ENCODE measurements at places on chromosomes 6 and 20.

DNA sequence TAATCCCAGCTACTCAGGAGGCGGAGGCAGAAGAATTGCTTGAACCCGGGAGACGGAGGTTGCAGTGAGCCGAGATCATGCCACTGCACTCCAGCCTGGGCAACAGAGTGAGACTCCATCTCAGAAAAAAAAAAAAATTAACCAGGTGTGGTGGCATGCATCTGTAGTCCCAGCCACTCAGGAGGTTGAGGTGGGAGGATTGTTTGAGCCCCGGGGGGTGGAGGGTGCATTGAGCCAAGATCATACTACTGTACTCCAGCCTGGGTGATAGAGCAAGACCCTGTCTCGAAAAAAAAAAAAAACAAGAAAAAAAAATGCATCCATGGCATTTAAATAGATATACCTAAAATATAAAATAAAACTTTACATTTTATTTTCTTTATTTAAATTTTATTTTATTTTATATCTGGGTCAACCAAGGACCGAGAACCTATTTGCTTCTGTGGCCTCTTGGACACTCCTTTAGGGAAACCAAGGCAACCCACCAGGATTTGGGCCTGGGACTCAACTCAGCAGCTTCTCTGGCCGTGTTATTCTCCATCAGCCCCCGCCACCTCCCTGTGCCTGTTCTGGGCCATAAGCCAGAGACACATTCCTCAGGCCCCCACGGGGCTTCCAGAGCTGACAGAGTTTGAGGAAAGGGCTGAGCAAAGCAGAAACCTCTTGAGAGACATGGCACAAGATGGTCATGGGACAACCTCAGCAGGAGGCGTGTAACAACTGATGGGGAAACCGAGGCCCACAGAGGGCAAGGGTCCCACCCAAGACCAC is 6.2 kb downstream of the SNTA1 start:
- H3K4me1 ChIP-seq = no peaks in the 10 kb centered on the region
- H3K4me3 ChIP-seq = no peak overlapping the region
- no peak for DNase-seq
- no peak overlapping the region for H3K27ac ChIP-seq
- no peaks in the 10 kb centered on the region for H3K27me3 ChIP-seq
- no peaks in the 10 kb centered on the region for H3K36me3 ChIP-seq

DNA sequence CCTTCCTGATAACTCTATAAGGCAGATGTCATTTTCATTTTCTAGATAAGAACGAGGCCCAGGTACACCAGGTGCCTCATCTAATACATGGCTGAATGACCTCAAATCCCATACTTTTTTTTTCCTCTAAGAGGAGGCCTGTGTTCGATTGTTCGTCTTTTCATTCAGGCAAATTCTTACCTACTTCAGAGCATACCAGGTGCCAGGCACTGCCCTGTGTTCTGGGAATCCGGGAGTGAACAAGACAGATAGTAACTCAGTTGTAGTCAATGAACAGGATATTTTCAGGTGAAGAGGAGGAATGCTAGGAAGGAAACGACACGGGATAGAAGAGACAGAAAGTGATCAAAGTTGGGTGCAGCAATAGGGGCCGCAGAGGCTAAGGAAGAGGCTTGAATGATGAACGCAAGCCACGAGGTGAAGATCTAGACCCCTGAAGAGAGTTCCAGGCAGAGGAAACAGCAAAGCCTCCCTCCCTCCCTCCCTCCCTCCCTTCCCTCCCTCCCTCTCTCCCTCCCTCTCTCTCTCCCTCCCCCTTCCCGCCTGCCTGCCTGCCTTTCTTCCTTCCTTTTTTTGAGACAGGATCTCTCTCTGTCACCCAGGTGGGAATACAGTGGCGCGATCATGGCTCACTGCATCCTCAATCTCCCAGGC is 150.1 kb upstream of the ZNF217 start:
- peaks cover 50% of the 10 kb centered on the region for H3K4me1 ChIP-seq
- H3K36me3 ChIP-seq = no peaks in the 10 kb centered on the region
- no peak for DNase-seq
- H3K27ac ChIP-seq = peak overlapping the region; percentile 100
- H3K27me3 ChIP-seq = no peaks in the 10 kb centered on the region

DNA sequence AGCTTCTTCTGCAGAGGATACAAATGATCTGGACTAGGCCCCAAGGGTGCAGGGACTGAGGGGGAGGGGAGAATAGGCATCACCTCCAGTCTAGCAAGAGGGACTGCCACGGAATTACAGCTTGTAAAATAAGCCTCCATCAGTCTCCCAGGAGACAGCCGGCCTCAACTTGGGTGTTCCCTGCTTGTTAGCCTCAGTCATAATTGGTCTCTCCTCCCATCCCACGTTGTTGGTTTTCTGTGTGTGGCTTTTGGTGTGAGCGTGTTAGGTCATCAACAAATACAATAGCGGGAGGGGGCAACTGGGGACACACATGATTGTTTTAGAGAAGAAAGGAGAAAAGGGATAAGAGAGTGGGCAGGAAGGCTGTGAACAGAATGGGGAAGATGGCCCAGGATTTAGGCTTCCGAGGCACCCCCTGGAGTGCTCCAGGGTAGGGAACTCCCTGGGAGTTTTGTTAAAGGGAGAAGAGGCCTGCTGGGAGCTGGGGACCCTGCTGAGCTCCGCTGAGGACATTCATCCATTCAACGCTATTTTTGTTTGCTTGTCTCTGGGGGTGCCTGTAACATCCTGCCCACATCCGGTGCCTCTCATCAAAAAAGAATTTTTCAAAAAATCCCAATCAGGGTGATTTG is 9.2 kb downstream of the FOXA2 start:
- DNase-seq = no peak
- no peak overlapping the region for H3K4me3 ChIP-seq
- no peaks in the 10 kb centered on the region for H3K36me3 ChIP-seq
- peak overlapping the region; percentile 94 for H3K27ac ChIP-seq
- H3K4me1 ChIP-seq = peaks cover 73% of the 10 kb centered on the region
- H3K27me3 ChIP-seq = no peaks in the 10 kb centered on the region

GRCh38 chr6:81487489-81487888 is 265.0 kb downstream of the TENT5A start:
- H3K4me3 ChIP-seq = no peak overlapping the region
- H3K27me3 ChIP-seq = no peaks in the 10 kb centered on the region
- DNase-seq = no peak
- H3K4me1 ChIP-seq = no peaks in the 10 kb centered on the region
- H3K36me3 ChIP-seq = no peaks in the 10 kb centered on the region

DNA sequence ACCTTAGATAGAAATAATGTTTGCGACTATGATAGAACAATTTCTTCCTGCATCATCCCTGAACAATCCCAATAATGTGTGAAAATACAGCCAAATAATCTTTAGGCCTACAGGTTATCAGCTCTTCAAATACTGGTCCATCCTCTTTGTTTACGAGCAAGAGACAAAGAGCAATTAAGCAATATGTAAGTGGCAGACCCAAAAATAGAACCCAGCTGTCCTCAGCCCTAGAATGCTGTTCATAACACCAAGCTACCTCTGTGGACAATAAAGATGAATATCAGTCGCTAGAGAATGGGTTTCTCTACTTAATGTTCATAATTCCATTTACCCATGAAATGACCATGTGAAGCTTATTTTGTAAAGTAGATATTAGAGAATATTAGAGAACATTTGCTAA is 28.4 kb upstream of the OSTM1 start:
- H3K27me3 ChIP-seq = peaks cover 4% of the 10 kb centered on the region
- H3K4me1 ChIP-seq = no peaks in the 10 kb centered on the region
- H3K27ac ChIP-seq = no peak overlapping the region
- DNase-seq = no peak
- H3K36me3 ChIP-seq = no peaks in the 10 kb centered on the region

DNA sequence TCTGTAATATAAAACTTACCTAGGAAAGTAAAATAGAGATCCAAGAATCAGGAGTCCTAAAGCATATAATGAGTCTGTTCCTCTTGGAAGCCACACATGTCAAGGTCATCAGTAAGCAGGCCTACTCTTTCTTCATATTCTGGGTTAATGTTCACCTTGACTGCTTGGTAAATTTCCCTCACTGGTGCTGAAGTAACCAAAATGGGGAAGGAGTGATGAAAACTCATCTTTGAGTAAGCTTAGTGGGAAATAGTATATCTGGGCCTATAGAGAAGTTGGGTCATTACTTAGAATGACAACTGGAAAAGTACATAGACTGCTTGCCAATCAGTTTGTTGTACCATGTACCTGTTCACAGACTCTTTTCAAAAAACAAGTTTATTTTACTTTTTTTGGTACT is 6.6 kb downstream of the TSPYL4 start:
- no peak for DNase-seq

Data from Panc1 (cell line).